SIG-M5 (cell line): ENCODE measurements at places on chromosomes 12 and 14.

DNA sequence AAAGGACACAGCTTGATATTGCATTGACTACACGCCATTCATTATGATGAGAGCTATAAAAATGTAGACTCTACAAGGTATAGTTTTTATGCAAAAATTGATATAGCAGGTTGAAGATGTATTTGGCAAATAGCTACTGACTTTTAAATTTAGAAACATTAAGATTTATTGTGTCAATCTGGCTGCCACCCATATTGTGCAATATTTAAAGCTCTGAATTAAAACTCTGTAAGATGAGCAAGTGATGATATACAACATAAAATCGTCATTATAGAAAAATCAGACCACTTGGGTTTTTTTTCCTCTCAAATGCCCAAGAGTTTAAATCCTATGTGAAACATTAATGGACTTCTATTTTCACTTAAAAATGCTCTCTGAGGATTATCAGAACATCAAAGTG lies 36.8 kb upstream of the E2F7 start:
- no peak for DNase-seq

- DNase-seq: no peak
Observed at GRCh38 chr12:96658075-96658474, 168.7 kb downstream of the CFAP54 start.

DNA sequence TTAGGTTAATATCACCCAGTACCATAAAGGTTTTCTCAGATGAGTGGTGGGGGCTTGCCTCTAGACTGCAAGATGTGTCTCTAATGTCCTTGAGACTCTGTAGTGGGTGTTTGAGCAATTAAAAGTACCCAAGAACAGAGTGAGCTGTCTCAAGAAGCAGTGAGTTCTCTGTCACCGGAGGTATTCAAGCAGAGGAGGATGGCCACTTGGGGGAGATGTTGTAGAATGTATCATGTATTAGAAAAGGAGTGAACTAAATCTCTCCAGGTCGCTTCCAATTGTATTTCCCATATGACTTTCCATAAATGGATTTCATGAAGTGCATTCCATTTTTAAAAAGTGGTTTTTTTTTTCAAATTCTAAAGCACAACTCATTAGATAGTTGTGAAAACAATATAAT lies 35.0 kb downstream of the SLC17A8 start:
- no peak for DNase-seq

DNA sequence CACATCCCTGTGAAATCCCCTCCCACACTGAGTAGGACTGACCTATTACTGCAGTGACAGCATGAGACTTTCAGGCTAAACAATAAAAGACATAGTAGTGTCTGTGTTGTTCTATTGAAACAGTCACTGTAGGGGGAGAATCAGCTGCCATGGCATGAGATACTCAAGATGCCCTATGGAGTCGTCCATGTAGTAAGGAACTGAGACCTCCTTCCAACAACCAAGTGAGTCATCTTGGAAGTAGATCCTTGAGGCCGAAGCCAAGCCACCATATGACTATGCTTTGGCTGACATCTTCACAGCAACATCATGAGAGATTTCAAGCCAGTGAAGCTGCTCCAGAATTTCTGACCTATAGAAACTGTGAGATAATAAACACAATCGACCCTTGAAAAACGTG lies 12.1 kb upstream of the LRP6 start:
- DNase-seq: no peak

GRCh38 chr12:20477255-20477654 lies 108.9 kb downstream of the PDE3A start:
- DNase-seq: no peak

- no peak for DNase-seq
Observed at GRCh38 chr14:57875296-57875695, 9.4 kb upstream of the SLC35F4 start.

- DNase-seq: no peak
Observed at GRCh38 chr14:63933711-63934110, 80.9 kb downstream of the SYNE2 start.

DNA sequence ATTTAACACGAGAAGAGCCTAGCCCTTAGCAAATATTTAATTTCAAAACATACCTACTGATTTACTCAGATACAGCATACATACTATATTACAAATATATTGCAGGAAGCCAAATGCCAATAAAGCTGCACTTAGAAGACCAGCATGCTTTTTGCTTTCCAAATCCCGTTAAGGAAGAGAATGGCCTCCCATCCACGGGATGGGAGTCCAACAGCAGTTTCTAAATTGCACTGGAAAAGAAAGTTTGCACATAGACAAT lies 156.3 kb upstream of the FOXN3 start:
- no peak for DNase-seq
